ENCODE measurements at places on chromosomes 4 and X.

- peak; percentile 63 for DNase-seq
Observed at GRCh38 chr4:80926446-80926845, 104.1 kb upstream of the BMP3 start.

DNA sequence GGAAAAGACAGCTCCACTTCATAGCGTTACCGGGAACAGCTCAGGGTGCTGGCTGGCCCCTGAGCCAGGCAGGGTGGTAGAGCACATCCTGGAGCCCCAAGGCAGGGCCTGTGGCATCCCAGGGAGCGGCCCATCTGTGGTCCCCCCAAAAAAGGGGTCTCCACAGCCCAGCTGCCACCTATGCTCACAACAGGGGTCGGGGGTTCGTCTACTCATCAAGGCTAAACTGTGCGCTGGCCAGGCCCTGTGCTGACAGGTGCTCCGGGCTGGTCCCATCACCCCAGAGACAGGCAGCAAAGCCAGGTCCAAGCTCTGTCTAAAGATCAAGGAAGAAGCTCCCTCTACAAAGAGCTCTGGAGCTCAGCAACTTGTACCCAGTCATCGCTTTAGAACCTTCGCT is 77.9 kb downstream of the DCTD start:
- DNase-seq = no peak

DNA sequence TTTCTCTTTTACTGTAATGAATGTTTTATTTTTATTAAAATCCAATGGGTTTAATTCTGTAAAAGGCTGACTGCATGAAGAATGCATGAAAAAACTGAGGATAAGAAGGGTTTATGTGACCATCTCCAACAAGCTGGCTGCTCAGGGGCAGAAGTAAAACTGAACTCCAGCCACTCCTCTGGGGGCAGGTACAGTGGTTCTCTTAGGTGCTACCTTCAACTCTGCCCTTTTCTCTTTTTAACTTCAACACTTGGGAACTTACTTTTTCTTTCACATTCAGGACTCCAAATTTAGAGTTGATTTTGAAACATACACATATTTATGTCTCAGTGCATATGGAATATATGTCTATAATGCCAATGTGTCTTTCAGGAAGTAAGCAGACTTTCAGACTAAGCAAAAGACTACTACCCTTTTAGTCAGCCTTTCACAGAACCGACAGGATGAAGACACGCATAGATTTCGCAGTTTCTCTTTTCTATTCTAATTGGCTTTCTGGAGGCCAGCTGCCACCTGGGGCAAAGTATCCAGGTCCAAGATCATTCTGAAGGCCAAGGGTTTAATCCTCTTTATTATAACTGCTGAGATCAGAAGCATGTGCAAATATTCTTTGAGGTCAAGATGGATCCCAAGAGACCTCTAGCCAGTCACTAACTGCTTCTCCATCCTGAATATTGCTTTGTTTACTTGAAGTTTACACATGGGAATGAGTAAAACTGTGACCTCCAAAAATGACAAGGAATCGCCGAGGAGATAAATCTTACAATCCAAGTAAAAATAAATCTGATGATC is 30.7 kb downstream of the HS3ST1 start:
- no peak for DNase-seq

DNA sequence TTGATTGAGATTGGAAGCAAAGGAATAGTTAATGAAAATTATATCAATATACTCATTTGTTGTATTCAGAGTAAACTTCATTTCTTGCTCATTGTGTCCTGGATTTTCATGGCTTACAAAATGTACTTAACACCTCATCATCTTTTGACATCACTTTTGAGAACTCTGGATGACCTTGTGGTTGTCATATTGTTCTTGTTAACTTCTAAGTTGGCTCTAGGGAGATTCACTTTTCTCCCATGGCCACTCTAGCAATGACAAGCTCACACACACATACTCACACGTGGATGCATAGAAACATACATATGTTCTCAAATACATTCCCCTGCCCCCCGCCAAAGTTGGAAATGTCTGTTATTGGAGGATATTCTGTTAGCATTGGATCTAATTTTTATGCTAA is 15.3 kb downstream of the PHEX start:
- no peak for DNase-seq

DNA sequence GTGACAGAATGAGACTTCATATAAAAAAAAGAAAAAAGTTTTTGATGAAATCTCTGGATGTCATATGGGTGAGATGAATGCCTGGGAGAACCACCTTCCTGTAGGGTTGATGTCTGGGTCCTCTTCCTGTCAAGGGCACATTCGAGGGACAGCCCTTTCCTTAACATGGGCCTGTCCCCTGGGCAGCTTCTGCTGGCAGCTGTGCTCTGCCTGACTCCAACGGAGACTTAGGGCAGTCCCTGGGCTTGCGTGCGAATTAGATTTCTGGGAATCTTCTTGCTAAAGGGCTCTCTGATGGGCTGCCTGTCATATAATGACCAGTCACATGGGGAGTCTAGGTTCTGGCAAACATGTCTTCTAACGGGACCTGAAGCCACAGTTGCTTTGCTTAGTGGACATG is 40.7 kb downstream of the TNIP2 start:
- no peak for DNase-seq
